ENCODE measurements at places on chromosomes 13 and 19.

- no peak for DNase-seq
Measured at GRCh38 chr13:50156140-50156539, 140.9 kb downstream of the KCNRG start.

DNA sequence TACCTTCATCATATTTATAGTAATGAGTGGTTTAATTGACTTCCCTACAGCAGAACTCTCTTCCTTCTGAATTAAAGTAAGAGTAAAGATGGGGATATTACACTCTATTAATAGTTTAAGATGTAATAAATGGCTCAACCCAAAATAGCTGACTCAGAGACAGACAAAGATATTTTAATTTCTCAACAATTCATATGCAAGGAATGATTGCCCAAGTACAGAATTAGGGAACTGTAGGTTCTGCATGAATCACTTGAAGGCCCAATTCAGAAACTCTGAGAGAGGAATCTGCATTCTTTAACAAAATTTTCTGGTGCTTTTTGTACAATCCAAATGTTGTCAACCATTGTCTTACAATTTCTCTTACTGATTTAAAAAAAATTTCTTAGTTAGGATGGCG is 42.9 kb upstream of the PCDH9 start:
- no peak for DNase-seq

DNA sequence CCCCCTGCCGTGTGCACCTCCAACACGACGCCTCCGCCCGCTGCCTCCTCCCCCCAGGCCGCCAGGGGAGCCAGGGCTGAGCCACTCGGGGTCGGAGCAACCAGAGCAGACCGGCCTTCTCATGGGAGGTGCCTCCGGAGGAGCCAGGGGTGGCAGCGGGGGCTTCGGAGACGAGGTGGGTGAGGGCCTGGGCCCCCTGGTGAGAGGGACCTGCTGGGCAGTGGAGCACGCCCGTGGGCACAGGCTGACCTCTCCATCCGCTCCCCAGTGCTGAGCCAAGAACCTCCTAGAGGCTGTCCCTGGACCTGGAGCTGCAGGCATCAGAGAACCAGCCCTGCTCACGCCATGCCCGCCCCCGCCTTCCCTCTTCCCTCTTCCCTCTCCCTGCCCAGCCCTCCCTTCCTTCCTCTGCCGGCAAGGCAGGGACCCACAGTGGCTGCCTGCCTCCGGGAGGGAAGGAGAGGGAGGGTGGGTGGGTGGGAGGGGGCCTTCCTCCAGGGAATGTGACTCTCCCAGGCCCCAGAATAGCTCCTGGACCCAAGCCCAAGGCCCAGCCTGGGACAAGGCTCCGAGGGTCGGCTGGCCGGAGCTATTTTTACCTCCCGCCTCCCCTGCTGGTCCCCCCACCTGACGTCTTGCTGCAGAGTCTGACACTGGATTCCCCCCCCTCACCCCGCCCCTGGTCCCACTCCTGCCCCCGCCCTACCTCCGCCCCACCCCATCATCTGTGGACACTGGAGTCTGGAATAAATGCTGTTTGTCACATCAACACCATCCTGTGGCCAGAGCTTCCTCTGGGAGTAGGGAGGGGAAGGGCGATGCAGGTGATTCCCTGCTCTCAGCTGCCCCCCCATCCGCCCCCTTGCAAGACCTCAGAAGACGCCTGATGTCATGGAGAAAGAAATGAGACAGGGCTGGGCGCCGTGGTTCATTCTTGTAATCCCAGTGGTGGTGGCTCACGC is 12.0 kb downstream of the BCAM start:
- DNase-seq, result no peak

DNA sequence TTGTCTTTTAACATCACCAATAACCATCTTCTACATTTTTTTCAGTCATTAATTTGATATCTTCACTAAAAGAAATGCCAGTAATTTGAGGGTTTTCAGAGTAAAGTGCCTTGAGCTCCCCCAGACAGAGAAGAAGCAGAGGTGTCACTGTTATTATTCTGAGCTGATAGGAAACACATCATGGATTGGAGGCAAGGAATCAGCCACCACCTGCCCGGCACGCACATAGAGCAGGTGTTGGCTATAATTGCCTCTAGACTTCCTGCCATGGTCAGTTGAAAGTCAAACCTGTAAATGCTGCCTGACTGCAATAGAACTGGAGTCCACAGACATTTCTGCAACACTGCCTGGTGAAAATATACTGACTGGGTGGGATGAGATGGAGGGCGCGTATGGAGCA is 776.6 kb downstream of the UQCRFS1 start:
- DNase-seq, result no peak

DNA sequence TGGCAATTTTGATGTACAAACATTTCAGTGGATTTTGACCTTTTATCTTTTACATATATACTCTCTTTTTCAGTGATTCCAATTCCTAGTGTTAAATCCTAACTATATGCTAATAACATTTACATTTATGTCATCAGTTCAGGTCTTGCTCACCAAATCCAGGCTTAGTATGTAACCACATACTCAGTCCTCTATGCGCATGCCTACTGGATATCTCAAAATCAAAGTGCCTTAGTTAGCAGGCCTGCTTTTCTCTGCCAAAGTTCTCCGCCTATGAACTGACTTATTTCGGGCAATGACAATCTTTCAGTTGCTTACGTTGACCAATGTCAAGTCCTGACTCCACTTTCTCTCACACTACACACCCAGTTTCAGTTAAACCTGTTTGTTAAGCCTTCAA is 478.5 kb upstream of the SLITRK1 start:
- DNase-seq, result no peak

GRCh38 chr19:21127001-21127400 is 14.8 kb upstream of the ZNF431 start:
- DNase-seq, result no peak

DNA sequence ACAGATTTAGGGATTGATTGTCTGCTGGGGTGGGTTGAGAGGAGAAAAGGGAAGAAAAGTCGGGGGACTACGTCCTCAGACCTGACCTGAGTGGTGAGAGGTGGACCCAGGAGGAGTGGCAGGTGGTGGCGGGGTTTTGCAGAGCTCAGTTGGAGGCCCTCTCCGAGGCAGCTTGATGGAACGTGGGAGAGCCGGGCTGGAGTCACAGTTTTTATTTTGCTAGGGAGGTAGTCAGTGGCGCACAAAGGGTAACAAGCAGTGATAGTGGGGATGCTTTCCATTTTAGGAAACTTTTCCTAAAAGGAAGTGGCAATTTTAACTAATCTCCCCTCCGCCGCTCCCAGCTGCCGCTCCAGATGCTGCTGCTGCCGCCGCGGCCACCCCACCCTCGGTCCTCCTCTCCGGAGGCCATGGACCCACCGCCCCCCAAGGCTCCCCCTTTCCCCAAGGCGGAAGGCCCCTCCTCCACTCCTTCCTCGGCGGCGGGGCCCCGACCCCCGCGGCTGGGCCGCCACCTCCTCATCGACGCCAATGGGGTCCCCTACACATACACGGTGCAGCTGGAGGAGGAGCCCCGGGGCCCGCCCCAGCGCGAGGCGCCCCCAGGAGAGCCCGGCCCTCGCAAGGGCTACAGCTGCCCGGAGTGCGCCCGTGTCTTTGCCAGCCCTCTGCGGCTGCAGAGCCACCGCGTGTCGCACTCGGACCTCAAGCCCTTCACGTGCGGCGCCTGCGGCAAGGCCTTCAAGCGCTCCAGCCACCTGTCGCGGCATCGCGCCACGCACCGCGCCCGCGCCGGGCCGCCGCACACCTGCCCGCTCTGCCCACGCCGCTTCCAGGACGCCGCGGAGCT is 1.1 kb upstream of the ZNF581 start:
- DNase-seq, result no peak

Measured in midbrain (tissue), 1 donor.